ENCODE measurements at places on chromosomes 16 and 17.
A peak's percentile ranks its signal among the peaks of the same experiment; 100 is the strongest.

GRCh38 chr17:16217002-16217635, at the start of gene PIGL:
PIGL (plus strand) TSS chr17:16217210; CDS start chr17:16217227, 17 bp downstream.
- DNase-seq, result peak; percentile 93

DNA sequence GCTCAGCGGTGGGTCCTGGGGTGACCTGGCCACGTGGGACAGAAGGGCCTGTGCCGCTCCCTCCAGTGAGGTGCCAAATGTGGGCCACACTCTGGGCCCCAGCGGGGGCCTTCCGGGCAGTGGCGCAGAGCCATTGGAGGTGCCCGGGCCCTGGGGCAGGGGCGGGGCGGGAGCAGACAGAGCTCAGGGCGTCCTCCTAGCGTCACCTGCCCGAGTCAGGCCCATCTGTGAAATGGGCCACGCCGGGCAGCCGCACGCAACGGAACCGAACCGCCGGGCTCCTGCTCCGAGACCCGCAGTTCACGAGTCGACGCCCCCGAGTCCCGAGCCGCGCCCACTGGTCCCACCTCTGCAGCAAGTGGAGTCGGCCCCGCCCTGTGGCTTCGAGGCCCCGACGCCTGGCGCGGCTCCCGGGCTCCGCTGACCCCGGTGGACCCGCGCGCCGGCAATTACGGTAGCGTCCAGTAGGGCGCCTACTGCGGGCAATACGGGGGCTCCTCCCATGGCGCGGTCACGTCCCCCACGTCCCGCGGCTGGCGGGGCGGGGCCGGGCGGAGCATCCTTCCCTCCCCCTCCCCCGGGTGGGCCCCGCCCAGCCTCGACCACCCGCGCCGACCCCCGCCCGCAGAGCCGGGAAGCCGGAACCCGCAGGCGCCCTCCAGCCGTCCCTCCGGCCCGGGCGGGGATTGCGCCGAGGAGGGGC, 1.9 kb downstream of the SLC16A3 start:
- no peak for DNase-seq

- DNase-seq, result no peak
Measured at GRCh38 chr16:80174416-80174815, 366.4 kb upstream of the DYNLRB2 start.

- DNase-seq, result no peak
Measured at GRCh38 chr17:45791935-45792334, 7.8 kb downstream of the CRHR1 start.

- DNase-seq, result no peak
Measured at GRCh38 chr17:49968405-49969133, 421 bp upstream of the DLX4 start.

DNA sequence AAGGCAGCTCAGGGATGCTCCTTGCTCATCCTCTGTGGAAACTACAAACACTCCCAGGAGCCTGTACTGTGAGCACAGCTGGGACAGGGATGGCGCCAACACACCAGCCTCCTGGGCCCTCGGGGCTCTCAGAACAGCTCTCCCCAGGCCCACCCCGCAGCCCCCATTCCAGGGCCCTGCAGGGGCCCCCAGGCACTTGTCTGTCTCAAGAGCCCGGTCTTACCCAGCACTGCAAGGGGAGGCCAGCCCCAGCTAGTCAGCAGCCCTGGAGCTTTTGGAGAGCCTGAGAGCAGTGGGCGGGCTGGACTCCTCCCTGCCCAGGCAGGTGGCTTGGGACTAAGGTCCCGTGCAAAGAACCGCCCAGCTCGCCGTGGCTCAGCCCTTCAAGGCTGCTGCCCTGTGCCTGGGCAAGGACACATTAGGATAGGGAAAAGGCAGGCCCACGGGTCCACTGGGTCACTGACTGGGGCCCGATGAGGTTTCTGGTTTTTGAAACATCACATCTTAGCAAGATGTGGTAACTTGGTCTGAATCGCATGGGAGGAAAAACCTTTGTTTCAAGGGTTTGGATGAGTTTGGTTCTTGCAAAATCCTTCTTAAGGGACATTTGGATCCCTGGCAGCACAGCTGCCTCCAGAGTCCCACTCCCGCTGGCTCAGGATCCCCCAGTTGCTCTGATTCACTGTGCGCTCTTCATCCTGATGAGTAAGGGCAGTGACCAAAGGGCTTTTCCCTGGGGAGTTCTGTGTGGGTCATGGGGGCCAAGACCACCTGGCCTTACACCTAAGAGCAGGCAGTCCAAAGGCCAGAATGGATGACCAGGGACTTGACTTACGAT, 2.8 kb downstream of the DNASE1L2 start:
- DNase-seq, result no peak

- DNase-seq, result no peak
Measured at GRCh38 chr17:78674595-78675315, 97.6 kb upstream of the DNAH17 start.

- DNase-seq, result no peak
Measured at GRCh38 chr17:12269751-12270150, 249.1 kb downstream of the MAP2K4 start.

- no peak for DNase-seq
Measured at GRCh38 chr17:12727881-12728280, 61.4 kb upstream of the ARHGAP44 start.
